Activated CD4-positive, alpha-beta T cell treated with anti-CD3 and anti-CD28 coated beads, Interleukin-2, amount 10 ng/mL, durations not matched to agents 24 days and 14 days (primary cell): ENCODE measurements at places on chromosomes 6 and 20. TPM values are rescaled to one million over a fixed set of nuclear protein-coding genes. Genes with fewer than 3 reads are reported as not detected.

GRCh38 chr6:398558-399078 is 7.1 kb downstream of the IRF4 start:
- H3K36me3 ChIP-seq, result peaks cover 93% of the 10 kb centered on the region
- H3K27ac ChIP-seq, result peak overlapping the region; percentile 86
- no peak for DNase-seq
- H3K4me1 ChIP-seq, result peaks cover 78% of the 10 kb centered on the region
- peak overlapping the region; percentile 81 for H3K4me3 ChIP-seq
- H3K27me3 ChIP-seq, result peaks cover 2% of the 10 kb centered on the region

DNA sequence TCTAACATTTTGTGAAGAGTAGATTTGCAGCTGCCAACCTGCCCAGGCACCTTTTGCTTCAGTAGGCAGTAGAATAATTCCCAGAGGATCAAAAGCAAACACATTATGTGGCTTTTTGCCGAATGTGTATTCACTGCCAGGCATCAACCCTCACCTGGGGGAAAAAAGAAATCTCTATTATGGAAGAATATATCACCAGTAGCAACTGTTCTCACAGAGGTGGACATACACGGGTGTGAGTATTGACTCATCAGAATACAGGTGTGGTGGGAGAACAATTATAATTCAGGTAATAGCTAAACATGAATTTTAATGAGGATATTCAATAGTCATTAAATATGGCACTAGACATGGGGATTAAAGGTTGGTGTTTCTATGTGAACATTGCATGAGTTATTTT is 910.7 kb downstream of the TFAP2A start:
- H3K27ac ChIP-seq, result no peak overlapping the region
- no peaks in the 10 kb centered on the region for H3K27me3 ChIP-seq
- no peak for DNase-seq

DNA sequence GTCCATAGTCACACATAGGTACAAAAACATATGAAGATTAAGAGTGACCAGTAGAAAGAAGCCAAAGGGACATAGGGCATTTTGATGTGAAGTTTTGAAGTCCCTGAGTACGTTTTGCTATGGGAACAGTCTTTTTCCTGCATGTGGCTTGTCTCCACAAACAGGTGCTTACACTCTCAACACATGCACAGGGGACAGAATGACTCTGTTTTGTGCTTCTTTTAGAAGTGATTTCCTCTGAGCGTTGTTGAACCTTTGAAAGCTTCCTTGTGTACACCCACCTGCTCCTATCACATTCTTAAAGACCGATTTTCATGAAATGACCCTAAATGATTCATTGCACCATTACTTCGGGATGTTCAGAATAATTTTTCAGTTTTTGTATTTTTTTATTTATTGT is 338.8 kb upstream of the CDH4 start:
- H3K27ac ChIP-seq, result no peak overlapping the region
- no peak for DNase-seq
- H3K4me3 ChIP-seq, result no peak overlapping the region
- no peaks in the 10 kb centered on the region for H3K27me3 ChIP-seq
- no peaks in the 10 kb centered on the region for H3K36me3 ChIP-seq

DNA sequence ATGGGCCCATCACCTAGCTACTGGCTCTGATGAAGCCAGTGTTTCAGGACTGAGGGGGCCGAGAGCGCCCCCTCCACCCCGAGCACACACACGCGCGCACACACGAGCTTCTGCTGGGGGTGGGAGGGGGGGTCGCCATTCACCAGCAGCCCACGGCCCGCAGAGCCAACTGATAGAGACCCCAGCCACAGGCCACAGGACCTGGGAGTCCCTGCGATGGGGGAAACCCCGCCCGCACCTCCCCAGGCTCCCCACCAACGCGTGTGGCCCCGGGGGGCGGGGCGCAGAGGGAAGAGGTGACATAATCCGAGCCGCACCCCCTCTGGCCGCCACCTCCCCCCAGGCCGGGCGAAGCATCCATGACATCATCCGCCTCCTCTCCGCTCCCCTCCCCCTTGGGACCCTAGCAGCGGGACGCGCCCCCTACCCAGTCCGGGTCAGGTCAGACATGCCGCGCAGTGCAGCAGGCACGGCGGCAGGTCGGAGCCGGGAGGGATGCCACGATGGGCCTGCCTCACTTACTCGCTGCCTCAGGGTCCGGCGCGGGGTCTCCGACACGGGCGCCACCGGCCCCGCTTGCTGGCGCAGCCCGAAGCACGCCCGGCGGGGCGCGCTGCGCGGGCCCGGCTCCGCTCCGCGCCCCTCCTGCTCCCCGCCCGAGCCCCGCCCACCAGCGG is at the start of gene LZTS3:
Gene LZTS3, minus strand, starts transcription at position 617 of the 677 bp plus-strand sequence. CDS start 6,386 bp downstream, outside the sequence.
- H3K27me3 ChIP-seq, result peaks cover 61% of the 10 kb centered on the region
- peaks cover 6% of the 10 kb centered on the region for H3K4me1 ChIP-seq
- peak; percentile 95 for DNase-seq
- H3K4me3 ChIP-seq, result peak within 1 kb of the TSS; percentile 87

AVP gene
- total RNA-seq, result not detected in 2 replicates

GPR6 gene
- not detected in 2 replicates for total RNA-seq
